Stimulated activated CD4-positive, alpha-beta T cell treated with anti-CD3 and anti-CD28 coated beads, Interleukin-1b, Interleukin-23, amount 100 ng/mL, for 24 hours (primary cell): ENCODE measurements at places on chromosomes 11 and 22.

- no peak for DNase-seq
These were observed 111.9 kb downstream of the ZBTB16 start for GRCh38 chr11:114171257-114172054.

DNA sequence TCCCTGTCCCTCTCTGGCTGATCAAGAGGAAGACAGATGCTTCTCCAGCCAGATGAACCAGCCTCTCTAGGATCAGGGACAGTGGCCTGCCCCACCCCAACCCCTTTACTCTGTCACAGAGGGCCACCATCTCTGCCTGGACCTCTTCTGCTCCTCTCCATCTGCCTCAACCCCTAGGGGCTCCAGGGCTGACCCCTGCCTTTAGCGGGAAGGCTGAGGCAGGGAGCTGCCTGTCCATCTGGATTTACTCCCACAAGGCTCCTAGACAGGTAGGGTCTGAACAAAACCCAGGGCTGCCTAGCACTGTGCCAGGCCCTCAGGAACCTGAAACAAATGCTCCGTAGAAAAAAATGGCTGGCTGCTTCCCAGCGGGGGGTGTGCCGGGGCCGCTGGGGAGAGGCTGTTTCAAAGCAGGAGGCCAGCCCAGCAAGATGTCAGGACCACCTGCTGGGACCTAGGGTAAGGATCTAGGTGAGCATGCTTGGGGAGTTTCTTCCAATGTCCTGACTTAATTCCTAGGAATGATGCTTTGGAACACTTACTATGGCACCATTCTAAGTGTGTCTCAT, 3.2 kb downstream of the CHST1 start:
- no peak for DNase-seq

- DNase-seq = no peak
These were observed 8.7 kb upstream of the DAGLA start for GRCh38 chr11:61671527-61671926.

DNA sequence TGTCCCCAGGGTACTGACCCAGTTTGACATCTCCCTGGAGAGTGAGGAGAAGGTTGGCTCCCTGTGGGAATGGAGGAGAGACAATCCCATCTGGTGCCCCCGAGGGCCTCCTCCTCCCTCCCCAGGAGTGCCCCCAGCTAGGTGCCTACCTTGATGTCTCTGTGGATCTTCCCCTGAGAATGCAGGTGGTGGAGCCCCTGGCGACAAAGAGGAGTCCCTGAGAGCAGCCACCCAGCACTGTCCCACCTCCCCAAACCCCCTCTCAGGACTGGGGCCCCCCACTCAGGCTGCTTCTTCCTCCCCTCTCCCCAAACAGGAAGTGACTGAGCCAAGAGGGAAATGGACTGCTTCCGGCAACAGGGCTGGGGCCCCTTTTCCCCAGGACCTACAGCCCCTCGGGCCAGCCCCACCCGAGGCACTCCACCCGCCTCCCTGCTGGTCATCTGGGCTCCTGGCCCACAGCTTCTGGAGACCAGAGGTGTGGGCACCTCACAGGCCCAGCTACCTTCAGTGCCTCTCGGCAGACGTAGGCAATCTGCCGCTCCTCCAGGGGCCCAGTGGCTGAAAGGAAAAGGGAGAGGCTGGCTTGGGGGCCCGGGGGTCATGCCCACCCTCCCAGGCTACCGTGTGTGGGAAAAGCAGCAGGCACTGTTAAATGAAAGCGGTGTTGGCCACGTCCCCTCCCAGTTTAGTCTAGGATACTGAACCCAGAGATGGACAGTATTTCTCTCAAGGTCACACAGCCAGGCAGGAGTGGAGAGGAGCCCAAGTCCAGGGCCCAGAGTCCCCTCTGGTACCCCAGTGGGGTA, 1.2 kb downstream of the MAP4K2 start:
- DNase-seq = no peak

- DNase-seq = no peak
These were observed 55.0 kb upstream of the APOA1 start for GRCh38 chr11:116892374-116892773.

DNA sequence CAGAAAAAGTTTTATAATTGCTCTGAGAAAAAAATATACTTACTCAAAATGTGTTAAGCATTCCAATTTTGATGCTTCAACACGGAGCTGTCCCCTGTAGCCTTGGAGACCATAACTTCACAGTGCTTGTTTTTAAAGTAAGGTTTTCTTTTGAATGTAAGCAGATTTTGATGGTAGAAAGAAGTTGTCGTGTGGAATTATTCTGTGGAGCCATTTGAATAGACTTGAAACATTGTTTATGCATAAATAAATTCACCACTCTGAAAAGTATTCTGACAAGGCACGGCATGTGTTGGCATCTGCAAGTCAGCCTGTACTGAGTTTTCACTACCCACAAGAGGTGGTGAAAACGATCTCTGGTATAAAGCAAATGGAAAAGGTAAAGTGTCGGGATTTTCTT, 115.5 kb downstream of the UVRAG start:
- no peak for DNase-seq

DNA sequence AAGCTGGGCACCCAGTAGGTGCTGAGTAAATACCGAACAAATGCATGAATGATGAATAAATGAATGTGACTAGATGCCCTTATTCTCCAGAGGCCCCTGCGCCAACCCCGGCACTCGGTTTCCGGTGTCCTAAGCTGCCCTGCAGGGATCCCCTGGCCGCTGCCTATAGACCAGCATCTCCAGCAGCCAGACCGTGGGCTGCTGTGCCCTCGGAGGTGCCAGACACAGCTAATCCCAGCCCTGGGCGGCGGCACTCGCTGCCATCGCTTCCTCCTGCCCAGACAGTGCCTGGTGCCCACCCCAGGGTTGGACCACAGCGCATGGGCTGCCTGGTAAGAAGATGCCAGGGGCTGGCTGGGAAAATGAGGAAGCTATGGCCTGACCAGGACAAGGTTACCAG, 15.6 kb downstream of the CREB3L1 start:
- no peak for DNase-seq
